ENCODE measurements at places on chromosomes 5 and 9.

DNA sequence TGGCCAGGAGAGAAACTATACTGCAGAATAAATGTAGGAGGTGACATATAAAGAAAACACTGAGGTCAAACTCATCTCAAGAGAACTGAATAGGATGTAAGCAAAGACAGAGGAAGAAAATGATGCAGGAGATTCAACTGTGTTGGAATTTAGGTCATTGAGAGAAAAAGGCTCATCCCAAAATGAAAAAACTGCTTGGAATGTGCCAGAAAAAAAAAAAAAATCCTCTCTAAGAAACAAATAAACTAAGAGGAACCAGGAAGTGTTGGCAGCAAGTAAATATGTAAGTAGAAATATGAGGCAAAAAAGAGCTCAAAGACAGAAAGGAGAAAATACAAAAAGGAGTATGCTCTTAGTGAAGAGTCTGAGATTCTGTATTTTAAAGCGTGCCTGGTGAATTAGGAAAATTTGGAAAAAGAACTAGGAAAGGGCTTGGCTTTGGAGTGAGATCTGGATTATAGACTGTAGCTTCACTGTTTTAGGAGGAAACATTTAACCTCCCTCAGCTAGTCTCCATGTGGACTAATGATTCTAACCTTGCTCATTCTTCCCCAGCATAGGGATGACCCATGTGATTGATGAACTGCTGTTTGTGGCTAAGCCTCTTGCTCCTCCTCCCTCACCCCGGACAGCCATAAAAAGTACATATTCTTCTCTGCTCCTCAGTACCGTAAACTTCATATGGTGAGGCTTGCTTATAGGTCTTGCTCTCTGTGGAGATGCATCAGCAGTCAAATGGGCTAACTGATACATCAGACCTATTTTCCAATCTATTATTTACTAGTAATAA lies 185.6 kb upstream of the POU5F2 start:
- no peak for DNase-seq

GRCh38 chr5:167633114-167633513 lies 658.3 kb upstream of the WWC1 start:
- no peak for DNase-seq

DNA sequence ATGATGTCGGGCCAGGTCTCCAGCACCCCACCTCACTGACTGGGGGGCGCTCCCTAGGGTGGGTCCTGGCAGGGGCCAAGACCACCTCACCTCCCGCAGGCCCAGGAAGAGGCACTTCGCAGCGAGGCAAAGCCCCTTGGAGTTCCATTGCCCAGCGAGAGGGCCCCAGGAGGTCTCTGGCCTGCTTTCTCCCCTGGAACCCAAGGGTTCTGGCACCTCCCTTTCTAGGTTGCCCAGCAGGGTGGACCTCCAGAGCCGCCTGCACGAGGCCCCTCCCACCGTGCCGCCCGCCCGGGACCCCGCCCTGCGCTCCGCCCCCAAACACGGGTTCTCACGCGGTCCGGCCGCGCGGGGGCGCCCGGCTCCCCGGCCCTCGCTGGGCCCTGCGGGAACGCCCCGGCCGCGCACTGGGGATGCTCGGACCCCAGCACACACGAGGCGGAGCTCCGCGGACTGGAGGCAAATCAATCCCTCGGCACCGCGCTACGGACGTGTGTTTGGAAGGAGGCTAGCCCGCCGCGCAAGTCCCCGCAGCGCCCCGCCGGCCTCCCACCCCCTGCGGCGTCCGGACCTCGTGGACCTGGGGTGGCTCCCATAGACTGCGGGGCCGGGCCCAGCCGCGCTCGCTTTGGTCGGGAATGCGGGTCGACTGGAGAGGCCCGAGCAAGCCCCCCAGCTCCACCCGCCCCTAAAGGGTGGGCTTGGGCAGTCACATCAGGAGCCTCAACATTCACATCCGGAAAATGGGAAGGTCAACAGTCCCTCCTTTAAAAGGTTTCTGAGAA lies 99.5 kb upstream of the LMX1B start:
- peak; percentile 70 for DNase-seq

GRCh38 chr9:20941174-20941690 lies 90.2 kb downstream of the HACD4 start:
- DNase-seq, result peak; percentile 53

DNA sequence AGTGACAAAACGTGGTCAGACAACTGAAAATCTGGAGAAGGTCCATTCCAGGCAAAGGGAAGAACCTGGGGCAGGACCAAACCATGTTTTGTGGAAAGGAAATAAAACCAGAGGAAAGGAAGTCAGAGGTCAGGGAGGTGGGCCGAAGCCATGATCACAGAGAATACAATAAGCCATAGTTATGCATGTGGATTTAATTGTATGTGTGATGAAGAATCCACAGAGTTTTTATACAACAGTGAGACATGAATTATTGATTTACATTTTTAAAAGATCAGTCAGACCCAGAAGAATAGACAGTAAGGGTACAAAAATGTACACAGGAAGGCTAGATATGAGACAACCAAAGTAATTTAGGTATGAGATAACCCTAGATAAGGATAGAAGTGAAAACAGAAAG lies 20.8 kb downstream of the TTC33 start:
- DNase-seq, result no peak

DNA sequence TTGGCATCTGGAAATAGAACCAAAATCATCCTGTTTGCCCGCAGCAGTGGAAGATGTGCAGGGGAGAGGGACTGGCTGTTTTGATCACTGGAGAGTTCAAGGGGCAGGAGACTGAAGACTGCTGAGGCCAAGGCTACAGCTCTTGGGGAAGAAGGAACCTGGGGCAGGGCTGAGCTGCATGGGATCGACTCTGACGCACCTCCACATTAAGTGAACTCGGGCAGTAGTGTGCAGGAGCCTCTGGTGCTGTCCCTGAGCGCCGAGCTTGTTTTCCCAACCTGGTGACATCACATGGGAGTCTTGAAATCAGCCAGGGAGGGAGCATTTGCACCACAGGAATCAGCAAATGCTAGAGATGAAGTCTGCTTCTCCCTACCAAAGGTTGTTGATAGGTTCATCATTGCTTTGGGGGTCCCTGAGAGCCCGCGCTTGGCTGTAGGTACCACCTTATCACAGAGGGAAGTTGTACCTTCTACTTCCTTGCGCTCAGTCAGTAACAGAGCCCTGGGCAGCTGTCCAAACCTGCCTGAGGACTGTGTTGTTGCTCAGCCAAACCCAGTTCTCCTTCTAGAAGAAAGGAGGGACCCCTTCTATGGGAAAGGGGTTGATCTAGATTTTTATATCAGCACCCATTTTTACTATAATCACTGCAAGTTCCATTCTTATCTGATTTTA lies 52.3 kb upstream of the CTSL start:
- DNase-seq, result no peak

DNA sequence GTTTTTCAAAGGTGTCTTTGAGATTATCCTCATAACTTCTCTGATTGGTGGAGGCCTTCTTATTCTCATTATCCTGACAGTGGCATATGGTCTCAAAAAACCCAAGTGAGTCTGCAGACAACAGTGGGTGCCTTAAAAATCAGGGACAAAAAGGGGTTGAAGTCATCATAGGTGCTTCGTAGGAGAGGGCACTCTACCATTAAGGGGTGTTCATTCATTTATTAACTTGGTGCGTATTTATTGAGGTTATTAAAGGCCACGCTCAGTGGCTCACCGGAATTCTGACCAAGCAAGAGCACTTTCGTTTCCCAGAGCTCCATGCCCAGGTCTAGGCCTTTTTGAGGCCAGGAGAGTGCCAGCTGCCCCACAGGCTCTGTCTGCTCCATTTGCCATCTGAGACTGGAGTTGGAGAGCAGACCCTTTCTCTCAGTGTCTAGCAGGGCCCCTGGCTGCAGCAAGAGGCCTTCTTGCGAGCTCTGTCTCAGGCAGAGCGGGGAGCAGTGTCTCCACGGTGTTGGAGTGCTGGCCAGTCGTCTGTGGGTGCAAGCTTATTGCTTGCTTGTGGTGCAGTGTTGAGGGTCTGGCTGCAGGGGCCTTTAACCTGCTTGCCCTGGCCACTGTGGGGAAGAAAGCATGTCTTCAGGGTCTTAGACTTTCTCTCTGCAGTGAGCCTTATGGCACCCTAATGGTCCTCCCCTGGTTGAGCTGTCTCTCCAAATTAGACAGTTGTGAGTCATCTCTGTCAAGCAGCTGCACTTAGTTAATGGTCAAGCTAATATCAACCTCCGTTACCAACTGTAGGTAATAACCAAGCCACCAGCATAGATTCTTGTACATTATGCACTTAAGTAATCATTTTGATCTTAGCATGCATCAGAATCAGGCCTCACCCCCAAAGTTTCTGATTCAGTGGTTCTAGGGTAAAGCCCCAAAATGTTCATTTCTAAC lies 62.6 kb downstream of the IL31RA start:
- DNase-seq, result no peak

- no peak for DNase-seq
Measured at GRCh38 chr5:33933723-33934169, 2.4 kb upstream of the RXFP3 start.

DNA sequence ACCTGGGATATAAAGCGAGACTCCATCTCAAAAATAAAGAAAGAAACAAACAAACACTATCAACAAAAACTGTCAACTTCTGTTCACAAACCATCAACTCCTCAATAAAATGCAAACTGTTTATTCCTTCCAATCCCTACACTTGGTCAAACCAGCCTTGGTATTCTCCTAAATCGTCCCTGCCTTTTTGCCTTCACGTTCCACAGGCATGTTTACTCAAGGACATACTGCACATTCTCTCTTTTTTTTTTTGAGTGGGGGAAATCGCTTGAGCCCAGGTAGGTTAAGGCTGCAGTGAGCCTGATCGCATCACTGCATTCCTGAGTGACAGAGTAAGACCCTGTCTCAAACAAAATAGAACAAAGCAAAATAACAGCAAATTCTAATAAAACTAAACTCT lies 13.0 kb downstream of the UBAP2 start:
- DNase-seq, result no peak

DNA sequence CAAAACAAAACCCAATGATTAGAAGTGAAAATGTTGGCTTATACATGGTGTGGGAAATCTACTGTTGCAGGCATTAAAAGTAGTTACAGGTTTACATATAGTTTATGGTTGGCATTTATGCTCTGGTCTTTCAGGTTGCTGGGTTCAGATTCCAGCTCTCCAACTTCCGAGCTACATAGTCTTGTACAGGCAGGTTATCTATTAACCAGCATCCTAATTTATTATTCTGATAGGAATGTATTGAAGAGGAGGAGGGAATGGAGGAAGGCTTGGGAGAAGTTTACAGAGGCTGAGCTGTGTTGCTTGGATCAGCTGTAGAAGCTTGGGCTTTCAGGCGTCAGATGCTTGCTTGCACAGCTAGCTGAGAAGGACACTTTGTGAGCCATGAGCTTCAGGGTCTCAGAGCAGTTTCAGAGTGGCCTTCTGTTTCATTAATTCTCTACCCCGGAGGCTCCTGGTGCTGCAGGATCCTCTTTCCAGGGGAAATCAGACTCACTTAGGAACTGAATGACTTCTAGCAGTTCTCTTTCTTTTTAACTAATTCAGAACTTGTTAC lies 11.7 kb upstream of the ERBIN start:
- no peak for DNase-seq

DNA sequence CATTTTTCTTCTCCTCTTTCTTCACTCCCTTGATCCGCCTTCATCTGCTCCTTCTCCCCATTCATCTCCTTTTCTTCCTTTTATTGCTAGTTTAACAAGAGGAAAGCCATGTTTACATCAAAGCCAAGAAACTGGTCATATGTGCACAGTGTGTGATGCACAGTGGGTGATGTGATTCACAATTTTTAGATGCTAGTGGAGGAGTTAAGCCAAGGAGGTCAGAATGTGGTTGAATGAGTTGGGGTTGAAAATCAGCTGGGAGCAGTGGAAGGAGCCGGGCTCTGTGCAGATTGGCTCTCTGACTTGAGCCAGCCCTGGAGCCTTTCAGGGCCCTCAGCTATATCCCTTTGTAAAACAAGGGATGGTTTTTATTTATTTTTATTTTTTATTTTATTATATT lies 7.3 kb downstream of the ACER2 start:
- DNase-seq, result no peak

DNA sequence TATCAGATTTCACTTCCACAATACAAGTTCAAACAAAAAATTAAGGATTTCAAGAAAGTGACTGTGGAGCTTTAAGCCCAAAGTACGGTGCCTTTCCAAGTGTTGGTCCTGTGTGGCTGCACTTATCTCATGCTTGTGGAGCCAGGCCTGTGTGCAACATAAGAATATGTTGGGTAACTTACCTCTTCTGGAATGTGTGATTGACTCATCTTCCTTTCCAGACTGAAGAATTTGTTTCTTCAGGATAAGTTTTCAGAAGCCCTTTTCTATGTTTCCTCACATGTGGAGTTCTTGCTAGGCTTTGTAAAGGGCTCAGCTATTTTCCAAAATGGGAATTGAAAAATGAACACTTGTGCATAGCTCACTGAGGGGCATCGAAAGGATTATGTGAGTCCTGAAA lies 485.1 kb upstream of the PAPPA start:
- DNase-seq, result no peak

GRCh38 chr5:15933259-15934207 lies 246.1 kb downstream of the MARCHF11 start:
- DNase-seq, result no peak

GRCh38 chr9:89983411-89983810 lies 378.6 kb downstream of the GADD45G start:
- DNase-seq, result no peak

DNA sequence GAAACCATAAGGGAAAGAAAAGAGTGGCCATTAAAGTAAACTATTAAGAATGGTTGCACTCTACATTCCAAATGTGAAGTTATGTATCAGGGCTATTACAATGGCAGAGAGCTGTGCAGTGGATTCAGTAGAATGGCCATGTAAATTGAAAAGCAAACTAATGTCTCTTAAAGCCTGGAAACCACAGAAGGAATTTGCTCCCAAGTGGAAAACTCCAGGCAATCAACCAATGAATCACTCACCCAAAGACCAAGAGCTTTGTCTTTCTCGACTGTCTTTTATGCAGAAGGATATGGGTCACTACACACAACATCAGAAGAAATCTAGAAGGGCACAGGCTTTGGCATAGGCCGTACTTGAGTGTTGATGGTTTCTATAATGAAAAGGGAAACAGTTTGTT lies 114.9 kb downstream of the TLE1 start:
- no peak for DNase-seq

- no peak for DNase-seq
Measured at GRCh38 chr9:75116306-75116705, 28.0 kb downstream of the OSTF1 start.

- no peak for DNase-seq
Measured at GRCh38 chr9:91934654-91935053, 15.4 kb downstream of the ROR2 start.

- no peak for DNase-seq
Measured at GRCh38 chr5:72505016-72505415, 2.2 kb downstream of the ZNF366 start.

- no peak for DNase-seq
Measured at GRCh38 chr9:7336356-7337065, 463.1 kb downstream of the DMAC1 start.

- no peak for DNase-seq
Measured at GRCh38 chr5:148956477-148957385, 106.1 kb downstream of the SH3TC2 start.
